ENCODE measurements at places on chromosomes 4 and X.

- no peak for DNase-seq
Measured at GRCh38 chr4:30191902-30192301, 528.3 kb upstream of the PCDH7 start.

- no peak for DNase-seq
Measured at GRCh38 chr4:6027392-6027791, 9.2 kb upstream of the C4orf50 start.

GRCh38 chrX:102739657-102740056 is 19.1 kb downstream of the GPRASP3 start:
- DNase-seq, result no peak

DNA sequence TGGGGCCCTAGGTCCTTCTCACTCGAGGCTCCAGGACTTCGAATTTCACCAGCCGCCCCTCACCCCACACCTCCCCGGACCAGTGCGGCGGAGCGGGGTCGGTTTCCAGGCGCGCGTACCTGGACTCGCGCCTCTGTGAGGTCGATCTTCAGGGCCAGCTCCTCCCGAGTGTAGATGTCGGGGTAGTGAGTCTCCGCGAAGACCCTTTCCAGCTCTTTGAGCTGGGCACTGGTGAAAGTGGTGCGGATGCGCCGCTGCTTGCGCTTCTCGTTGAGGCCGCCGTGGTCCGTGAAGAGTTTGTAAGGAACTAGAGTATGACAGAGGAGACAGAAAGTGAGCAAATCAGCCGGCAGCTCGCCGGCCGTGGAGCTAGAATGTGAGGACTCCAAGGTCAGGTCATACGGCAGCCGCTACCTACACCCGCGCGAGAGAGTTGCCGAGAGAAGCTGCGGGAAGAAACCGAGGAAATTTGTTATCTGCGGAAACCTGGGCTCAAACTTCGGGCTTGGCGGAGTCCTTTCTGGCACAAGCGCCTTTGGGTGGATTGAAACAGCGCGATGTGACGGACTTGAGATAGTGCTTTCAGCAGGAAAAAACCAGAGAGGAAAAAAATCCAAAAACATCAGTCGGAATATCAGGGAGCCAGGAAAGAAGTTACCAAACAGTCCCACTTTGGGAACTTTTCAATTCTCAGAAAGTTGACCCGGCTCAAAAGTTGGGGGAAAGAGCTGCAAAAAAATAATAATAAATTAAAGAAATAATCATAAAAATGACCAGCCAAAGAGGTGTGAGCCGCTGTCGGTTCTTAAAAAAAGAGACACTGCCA is 1.1 kb downstream of the PHOX2B start:
- no peak for DNase-seq

- no peak for DNase-seq
Measured at GRCh38 chr4:19707876-19708275, 543.8 kb upstream of the SLIT2 start.
